ENCODE measurements at places on chromosomes 2 and 18.

DNA sequence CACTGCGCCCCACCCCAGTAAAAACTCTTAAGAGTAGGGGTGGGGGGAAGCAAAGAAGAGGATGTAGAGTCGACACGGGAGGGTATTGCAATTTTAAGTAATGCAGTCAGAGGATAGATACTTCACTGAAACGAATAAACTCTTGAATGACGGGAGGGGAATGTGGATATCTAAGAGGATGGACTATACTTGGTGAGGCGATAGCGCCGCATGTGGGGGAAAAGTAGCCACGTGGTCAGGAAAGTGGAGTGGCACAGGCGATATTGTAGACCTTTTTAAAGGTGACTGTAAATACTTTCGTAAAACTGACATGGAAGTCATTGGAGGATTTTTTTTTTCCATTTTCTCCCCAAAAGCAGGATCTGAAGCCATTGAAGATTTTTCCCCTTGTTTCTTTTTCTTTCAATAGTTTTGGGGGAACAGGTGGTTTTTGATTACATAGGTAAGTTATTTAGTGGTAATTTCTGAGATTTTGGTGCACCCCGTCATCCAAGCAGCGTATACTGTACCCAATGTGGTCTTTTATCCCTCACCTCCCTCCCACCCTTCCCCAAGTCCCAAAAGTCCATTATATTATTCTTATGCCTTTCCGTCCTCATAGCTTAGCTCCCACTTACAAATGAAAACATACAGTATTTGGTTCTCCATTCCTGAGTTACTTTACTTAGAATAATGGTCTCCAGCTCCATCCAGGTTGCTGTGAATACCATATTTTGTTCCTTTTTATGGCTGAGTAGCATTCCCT, 13.8 kb downstream of the CLK1 start:
- no peak for DNase-seq

- DNase-seq, result no peak
These were observed 185.5 kb downstream of the C1D start for GRCh38 chr2:67877301-67877700.

DNA sequence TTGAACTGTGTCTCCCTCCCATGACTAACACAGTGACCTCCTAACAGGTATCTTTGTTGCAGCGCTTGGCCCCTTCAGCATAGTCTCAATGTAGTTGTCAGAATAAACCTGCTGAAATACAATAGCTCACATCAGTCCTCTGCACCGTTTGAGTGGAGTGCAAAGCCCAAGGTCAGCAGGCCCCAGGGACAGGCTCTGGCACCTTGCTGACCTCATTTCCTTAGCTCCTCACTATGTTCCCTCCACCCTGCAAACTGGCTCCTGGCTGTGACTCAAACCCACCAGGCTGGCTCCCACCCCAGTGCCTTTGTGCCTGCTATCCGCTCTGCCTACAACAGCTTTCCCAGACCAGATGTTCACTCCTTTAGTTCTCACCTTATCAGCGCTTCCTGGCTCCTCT, 146.7 kb downstream of the LRATD1 start:
- DNase-seq, result no peak

DNA sequence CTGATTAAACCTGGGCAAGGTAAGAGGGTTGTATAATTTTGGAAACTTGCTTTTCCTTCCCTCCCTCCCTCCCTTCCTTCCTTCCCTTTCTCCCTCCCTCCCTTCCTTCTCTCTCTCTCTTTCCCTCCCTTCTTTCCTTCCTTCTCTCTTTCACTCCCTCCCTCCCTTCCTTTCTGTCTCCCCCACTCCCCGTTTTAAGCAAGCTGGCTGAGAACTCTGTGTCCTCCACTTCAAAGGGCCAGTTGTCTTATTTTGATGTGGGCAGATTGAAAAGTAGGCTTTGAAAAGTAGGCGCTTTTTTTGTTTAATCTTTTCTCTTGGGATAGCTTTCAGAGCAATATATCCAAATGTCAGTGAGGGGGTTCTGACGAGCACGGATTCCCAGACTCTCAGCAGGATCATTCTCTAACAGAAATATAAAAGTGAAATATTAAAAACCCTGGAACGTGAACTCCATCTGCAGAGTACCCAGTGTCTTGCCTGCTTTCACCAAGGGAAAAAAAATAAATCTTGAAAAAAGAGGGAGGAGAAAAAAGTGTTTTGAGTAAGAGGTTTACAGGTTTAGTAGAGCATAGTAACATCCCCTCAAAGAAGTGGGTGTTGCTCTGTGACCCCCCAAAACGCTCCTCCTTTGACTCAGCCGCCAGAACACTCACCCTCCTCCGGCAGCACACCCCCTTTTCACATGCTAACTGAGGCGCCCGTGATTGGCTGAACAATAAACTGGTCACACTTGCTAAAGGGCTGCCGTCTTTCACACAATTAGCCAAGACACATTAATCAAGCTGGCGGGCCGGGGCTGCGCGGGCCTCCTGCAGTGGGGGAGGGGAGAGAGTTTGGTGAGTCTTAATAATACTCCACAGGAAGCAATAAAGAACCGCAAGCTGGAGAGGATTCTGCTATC, 52.2 kb downstream of the CDK15 start:
- no peak for DNase-seq

GRCh38 chr2:137467246-137467862, 496.9 kb upstream of the HNMT start:
- no peak for DNase-seq

All from CD4-positive, alpha-beta T cell treated with Interleukin-6 at 100 ng/mL for 8 hours (primary cell).